ENCODE measurements at places on chromosomes 3 and 15.

GRCh38 chr15:98040146-98040545 is 79.6 kb downstream of the ARRDC4 start:
- no peak for DNase-seq

- no peak for DNase-seq
These were observed 26.5 kb downstream of the PLA1A start for GRCh38 chr3:119624002-119624720.

DNA sequence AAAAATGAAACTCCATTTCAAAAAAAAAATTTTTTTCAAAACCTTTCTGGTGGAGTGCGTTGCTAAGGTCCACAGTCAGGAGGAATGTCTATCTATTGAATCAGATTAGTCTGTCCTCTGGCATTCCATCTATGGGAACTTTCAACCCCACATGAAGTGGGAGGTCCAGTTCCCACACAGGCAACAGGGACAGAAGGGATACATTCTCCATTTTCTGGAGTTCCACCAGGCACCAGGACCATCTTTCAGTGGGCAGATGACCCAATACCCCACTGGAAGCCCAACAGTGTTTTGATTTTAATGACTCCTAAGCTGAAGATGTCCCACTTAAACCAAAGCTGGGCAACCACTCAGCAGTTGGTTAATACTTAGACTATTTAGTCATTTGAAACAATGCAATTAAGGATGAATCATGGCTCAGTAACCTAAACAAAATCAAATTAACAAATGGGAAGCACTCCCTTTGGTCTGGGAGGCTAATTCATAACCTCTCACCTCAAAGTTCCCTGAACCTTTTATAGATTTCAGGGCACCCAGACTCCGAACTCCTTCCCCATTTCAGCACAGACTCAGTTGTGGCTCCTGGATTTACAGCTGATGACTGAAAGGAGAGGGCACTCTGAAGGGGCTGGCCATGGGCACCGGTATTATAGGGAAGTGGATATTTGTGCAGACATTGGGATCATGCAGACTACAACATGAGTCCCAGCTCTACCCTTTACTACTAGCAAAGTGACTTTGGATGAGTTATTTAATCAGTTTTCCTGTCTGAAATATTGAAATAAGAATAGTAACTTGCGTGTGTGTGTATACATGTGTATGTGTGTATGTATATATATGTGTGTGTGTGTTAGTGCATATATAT is 264.3 kb upstream of the LRTM1 start:
- DNase-seq = no peak

GRCh38 chr15:101362359-101362758 is 67.3 kb upstream of the SNRPA1 start:
- no peak for DNase-seq

DNA sequence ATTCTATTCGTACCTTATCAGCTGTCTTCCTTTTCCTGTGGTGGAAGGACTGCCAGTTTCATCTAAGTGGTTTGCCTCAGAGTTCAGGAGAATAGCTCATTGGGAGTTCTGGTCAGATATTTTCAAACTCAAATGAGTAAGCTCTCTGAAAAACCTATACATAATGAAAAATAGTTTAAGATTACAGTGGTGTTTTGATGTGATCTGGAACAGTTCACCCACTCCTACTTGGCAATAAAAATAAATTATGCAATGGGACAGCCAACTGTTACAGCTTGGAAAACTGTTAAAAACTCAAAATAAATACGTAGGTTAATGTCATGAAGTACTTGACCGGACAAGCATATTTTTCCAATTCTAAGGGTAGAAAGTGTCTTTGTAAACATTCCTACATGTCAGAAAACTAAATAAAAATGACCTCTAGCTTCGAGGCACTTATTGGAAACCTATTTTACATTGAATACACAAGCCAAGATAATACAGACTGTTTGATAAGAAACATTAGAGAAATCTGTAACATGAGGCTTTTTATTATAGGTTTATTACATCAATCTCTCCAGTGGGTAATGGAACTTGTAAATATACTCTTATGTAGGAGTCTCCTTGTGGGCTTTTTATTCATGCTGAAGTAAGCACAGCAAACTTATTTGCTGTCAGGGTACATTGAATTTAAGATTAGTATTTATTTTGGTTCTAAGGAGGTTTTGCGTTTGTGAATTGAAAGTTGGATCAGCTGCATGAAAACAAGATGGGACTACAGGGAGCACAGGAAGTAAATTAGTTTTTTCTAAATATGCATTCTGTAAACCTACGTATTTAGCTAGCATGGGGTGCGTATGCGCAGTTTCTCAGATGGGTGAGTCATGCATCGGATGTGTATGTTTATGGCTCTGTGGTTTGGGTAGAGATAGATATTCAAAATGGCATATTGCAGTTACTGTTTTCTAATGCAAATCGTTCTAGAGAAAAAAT is 453.1 kb downstream of the IL5RA start:
- no peak for DNase-seq

GRCh38 chr15:66188464-66188863 is 65.1 kb downstream of the MEGF11 start:
- no peak for DNase-seq

DNA sequence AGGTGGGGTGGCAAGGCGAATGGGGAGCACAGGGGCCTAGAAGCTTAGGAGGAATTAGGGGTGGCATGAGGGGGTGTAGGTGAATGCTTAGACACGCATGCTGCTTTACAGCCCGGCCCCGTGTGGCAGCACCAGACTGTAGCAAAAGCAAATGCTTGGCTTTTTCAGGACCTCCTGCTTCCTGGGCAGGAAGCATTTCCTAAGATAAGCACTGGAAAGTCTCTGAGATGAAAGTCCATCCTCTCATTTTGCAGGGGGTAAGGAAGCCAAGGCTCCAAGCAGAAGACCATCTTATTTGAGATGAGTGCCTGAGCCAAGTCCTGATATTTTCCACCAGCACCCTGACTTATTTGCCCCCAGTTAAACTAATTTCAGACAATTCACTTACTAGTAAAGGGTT is 12.9 kb downstream of the SSUH2 start:
- DNase-seq = no peak

DNA sequence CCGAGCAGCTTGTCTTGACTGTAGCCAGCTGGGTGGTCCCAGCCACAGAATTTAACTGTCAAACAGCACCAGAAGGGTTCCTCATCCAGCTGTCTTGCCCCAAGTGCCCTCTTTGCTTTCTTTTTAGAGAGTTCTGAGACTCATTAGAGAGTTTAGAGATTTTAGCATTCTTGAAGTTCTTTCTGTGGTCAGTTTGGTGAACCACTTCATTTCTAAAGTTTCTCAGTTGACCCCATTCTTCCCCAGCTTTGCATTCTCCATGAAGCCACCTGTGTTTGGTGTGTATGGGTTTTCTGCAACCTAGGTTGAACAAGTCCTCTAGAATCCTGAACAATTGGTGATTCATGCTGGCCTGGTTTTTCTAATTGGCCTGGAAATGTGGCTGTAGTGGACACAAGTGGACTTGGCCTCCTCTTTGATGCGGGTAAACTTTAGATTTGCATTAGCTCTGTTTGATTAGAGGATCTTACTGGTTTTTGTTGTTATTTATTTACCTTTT is 33.7 kb downstream of the FLNB start:
- DNase-seq = no peak
